ENCODE measurements at places on chromosomes 7 and 10. TPM values are rescaled to one million over a fixed set of nuclear protein-coding genes. Genes with fewer than 3 reads are reported as not detected.

- no peak for DNase-seq
Observed at GRCh38 chr7:12217311-12217710, 6.2 kb downstream of the TMEM106B start.

DNA sequence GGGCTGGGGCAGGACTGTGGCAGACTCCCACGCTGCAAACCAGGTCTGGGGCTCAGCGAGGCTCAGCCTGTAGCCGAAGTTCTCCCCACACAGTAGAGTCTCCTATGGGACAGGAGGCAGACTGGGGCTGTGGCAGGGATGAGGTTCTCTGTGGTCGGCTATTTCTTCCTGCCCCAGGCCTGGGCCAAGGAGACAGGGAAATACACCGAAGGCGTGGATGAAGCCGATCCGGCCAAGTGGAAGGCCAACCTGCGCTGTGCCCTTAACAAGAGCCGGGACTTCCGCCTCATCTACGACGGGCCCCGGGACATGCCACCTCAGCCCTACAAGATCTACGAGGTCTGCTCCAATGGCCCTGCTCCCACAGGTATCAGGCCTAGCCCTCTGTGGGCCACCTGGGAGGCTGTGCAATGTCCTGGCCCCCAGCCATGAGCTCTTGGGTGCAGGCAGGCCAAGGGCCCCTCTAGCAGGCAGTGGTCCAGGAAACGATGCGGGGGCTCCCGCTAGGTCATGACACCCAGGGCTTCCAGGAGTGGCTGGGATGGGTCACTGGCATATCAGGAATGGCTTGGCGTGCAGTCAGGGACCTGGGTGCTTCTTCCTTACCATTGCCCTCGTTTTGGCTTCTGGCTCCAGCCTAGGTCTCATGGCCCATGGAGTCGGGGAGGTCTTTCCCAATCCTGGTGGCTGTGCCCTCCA, 8.1 kb downstream of the IRF5 start:
- no peak for DNase-seq

DNA sequence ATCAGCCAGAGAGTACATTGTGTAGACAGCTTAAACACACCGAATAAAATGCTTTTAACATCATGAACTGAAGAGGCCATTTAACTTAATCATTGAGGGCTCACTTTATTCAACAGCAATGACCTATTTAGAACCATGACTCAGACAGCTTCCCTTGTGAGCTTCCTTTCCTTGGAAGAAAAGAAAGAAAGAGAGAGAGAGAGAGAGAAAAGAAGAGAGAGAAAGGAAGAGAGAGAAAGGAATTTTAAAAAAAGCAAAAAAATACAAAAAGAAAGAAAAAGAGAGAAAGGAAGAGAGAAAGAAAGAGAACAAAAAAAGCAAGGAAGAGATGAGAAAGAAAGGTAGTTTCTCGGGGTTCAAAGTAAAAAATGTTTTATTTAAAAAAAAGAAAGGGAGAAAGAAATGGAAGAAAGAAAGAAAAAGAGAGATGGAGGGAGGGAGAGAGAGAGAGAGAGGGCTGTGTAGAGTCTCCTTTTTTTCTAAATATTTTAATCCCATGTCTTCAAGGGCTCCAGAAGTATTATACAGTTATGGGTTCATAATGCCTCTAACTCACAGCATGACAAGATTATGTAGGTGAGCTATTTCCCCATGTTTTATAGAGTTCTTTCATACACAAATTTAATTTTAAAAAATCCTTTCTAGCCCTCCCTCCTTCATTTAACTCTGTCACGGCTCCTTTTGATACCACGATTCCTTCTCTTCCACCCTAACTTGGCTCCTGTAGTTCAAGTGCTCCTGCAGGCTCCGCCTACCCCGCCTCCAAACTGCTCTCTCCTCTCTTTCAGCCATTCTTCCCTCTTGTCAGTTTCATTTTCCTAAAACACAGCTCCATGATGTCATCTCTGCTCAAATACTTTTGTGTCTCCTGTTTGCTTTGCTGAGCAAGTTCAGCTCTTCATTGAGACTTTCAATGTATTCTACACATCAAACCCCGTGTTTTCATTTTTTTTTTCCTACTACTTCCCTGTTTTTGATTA, 85.5 kb downstream of the PRTFDC1 start:
- DNase-seq: no peak

Gene HACD1
- total RNA-seq: 4.9 TPM

DNA sequence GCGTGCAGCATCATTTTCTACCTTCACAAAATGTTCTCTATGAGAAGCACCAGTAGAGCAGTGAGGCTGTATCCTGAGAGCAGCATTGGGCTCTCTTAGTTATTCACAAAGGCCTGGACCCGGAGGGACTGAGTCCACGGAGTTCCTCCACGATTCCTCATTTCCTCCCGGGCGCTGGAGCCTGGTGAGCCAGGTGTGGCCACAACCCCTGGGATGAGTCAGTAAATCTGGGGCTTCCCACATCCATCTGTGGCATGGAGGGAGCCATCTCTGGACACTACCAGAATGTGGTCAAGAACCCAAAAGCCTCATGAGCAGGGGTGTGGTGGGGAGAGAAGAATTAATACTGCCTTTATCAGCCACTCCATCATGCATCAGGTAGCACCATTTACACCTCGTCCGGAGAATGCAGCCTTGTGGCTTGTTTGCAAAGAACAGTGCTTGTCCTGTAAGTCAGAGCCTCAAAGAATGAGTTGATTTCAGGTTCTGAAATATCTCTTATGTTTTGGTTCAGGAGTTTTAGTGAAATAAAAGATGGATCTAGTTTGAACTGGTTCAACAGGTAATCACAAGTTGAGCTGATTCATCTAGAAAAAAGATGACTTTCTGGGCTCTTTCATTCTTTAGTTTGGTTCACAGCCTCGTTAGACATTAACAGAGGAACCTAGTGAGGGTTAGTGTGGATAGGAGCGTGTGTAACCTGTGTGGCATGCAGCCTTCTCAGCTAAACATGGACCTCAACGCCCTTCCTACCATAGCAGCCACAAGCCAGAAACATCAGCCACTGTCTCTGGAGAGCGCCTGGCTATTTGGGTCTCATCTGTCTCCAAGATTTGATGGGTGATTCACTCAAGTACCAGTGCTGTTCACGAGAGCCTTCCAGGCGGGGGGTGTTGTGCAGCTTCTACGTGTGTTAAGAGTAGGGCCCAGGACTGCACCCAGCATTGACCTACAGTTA, 95.2 kb downstream of the WDR37 start:
- DNase-seq: no peak

- DNase-seq: peak; percentile 65
Observed at GRCh38 chr7:115008465-115009114, 86.7 kb downstream of the MDFIC start.

GRCh38 chr7:10483671-10484070, 490.0 kb upstream of the PHF14 start:
- DNase-seq: no peak

GRCh38 chr7:133869556-133869955, 257.6 kb upstream of the LRGUK start:
- no peak for DNase-seq

GRCh38 chr7:45888185-45888992, at the start of gene IGFBP1:
TSS of gene IGFBP1 (plus strand) at chr7:45888488. CDS start at chr7:45888653, 165 bp downstream.
- no peak for DNase-seq

DNA sequence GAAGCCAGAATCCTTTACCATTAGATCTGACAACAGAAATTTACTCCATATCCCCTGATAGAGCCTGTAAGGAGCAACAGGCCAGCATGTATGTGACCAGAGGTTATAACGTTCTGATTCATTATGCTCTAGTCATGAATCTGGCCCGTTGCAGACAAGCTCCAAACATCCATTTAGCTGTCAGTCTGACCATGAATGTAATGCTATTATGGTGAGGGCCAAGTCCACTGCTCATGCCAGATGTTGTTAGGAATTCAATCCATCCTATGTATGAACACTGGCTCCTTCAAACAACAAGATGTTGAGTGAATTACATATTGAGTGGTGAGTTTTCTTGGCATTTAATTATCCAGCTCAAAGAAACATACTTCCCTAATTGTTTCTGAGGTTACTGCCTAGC, 610.1 kb upstream of the ANKRD30A start:
- DNase-seq: no peak

DNA sequence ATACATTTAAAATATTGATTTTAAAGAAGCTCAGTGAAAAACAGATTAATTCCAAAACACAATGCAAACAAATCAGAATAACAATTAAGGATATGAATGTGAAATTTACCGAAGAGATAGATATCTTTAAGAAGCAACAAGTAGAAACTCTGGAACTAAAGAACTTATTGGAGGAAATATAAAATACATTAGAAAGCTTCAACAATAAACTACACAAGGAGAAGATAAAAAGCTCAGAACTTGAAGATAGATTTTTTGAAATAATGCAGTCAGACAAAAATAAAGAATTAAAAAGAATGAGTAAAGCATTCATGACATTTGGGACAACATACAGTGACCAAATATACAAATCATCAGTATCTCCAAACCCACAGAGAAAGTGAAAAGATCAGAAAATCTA, 43.2 kb downstream of the HIBADH start:
- no peak for DNase-seq

DNA sequence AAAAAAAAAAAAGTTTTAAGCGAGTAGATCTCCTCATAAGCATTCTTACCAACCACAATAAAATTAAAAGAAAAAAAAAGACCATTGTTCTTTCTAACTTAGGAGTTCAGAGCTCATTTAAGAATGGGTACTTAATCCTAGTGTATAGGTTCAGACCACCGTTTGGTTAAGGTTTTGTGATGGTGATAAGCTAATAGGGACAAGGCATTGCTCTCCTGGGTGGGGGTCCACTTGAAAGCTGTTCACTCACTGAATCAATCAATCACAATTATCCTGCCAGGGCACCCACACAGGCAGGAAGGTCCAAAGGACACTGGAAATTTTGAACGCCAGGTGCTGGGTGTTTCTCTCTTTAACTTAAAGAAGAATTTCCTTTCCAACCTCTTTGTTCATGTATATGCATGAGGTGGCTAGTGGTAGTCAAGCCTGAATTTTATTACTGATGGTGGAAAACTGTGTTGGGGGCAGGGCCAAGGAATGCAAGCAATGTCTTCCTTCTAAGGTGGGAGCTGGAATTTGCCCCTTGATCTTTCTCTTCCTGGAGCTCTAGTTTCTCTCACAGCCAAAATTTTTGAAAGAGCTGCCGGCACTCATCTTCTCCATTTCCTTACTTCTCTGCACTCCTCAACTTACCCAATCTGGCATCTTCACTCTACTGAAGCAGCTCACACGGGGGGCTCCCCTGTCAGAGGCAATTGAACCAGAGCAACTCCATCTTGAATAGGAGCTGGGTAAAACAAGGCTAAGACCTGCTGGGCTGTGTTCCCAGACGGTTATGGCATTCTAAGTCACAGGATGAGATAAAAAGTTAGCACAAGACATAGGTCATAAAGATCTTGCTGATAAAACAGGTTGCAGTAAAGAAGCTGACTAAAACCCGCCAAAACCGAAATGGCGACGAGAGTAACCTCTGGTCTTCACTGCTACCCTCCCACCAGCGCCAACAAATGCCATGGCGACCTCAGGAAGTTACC, 7.5 kb upstream of the FAM131B start:
- DNase-seq: no peak

DNA sequence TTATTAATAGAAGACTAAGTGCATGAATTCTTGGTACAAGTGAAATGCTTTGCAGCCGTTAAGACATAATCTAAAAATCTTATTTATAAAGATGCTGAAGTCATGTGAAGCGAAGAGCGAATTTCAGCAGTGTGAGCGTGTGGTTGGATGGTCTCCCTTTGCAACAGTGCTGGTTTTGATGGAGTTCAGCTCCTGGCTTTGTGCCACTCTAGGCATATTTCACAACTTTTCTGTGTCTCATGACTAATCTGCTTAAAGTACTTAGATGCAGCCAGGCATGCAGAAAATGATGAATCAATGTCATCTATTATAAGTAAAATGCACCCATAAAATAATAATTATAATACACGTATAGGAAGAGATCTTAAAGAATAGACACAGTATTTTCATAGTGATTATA, 107.2 kb upstream of the TCERG1L start:
- DNase-seq: no peak

Gene NXPH1
- not detected for total RNA-seq

Gene SCIN
- total RNA-seq: 1.3 TPM

Gene NEUROD6
- not detected for total RNA-seq

GRCh38 chr7:87627634-87627994, 584 bp upstream of the RUNDC3B start:
- DNase-seq: peak; percentile 18

DNA sequence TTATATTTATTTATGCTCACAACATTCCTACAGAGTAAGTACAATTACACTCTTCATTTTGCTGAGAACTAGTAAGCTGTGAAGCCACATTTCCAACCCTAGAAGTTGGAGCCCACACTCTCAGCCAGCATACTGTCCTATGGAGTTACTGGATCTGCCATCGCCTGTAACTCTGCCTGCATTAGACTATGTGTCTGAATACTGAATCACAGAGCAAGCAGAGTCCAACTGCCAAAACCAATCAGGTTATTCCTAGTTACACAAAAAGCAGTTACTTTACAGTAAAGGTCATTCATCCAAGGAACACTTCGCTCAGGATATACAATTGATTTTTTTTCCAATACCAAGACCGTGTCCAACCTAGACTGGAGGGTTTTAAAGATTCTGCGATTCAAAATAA, 21.5 kb downstream of the CTAGE6 start:
- DNase-seq: no peak

Gene ATOH7
- not detected for total RNA-seq

Gene HABP2
- 9.2 TPM for total RNA-seq

- no peak for DNase-seq
Observed at GRCh38 chr10:132886211-132887099, 55.9 kb downstream of the CFAP46 start.

GRCh38 chr10:29969255-29970011, 90.0 kb downstream of the JCAD start:
- DNase-seq: no peak

DNA sequence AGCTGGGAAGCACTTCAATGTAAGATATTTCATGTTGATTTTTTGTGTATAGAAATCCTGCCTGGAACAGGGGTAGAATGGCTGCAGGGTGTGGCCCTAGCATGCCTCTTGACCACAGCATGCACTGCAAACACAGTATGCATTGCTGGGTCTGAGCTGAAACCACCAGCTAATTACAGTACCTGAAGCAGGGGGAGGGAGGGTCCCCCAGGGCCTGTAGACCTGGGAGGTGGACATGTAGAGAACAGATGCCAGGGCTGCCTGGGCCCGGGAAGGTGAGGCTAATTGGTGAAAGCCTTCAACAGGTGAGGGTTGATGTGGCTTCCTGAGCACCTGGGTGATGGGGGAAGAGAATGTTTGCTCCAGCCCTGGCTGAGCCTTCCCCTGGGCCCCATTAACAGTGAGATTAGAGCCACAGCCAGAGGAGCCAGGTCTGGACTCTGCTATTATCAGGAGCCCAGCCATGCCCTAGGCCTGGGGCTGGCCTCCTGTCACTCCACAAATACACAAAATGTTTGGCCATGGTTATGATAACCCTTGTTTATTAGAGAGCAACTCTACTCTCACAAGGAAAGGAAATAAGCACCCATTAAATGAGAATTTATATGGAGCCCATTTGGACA, 83.3 kb downstream of the PLXNA4 start:
- no peak for DNase-seq

GRCh38 chr10:12807096-12807755, 194.3 kb downstream of the CCDC3 start:
- DNase-seq: no peak
